ENCODE measurements at places on chromosomes 1 and 21.

DNA sequence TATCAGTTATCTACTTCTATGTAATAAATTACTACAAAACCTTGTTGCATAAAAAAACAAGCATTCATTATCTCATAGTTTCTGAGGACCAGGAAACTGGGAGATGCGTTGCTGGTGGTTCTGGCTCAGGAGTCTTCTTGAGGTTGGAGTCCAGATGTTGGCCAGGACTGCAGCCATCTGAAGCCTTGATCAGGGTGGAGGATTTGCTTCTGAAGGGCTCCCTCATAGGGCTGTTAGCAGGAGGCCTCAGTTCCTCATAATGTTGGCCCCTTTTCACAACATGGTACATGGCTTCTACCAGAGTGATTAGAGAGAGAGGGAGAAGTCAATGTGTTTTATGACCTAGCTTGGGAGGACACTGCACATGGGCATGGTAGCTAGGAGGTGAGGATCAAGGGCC lies 137.4 kb downstream of the CNIH3 start:
- no peak for DNase-seq

GRCh38 chr1:65688848-65689247 lies 103.8 kb upstream of the PDE4B start:
- no peak for DNase-seq

DNA sequence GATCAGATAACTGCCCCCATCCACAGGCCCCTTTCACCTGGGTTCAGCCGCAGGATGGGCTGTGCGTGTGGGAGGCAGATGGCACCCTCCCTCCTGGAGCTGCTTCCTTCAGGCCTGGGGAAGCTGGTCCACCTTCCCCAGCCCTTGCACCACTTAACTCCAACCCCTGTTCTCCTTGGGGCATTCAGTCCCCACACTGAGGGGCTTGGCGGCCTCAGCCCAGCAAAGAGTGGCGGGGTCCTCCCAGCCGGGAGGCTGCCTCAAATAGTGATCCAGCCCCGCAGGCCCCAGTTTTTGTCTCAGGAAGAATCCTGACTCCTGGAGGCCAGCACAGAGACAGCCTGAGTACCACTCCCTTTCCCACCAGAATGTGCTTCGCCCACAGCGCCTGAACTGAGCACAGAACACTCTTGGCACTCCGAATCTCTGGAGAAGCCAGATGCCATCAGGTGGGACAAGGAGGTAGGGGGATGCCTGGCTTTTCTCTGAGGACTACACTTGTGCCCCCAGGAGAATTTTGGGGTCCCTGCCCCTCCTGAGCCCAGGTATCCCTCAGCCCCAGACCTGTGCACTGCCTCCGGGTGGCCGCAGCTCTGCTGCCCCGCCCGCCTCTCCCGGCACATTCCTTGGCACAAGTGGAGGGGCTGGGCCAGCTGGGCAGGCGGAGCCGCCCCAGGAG lies 936 bp downstream of the PAQR6 start:
- no peak for DNase-seq

GRCh38 chr1:204975568-204976235 lies 67.3 kb upstream of the CNTN2 start:
- peak; percentile 4 for DNase-seq

- no peak for DNase-seq
Observed at GRCh38 chr1:100795646-100795985, 76.1 kb downstream of the VCAM1 start.
